ENCODE measurements at places on chromosomes 11 and 22.

DNA sequence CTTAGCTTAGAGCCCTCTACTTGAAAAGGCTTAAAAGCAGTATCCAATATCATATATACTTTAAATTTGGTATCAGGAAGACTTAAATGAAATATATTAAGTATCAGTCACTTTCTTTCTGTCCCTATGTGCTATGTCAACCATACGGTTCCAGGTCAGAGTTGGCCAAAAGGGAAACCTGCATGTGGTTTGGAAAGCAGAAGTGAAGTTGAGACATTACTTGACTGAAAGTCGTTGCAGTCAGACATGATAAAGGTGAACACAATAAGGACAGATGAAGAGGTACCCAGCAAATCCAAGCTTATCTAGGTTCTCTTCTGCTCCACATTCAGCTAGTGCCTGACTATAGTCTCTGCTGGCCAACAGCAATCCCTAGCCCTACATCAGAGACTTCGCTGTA, 336.8 kb downstream of the KCNA4 start:
- DNase-seq, result no peak
- no peaks in the 10 kb centered on the region for H3K4me1 ChIP-seq
- H3K4me3 ChIP-seq, result no peak overlapping the region
- H3K27ac ChIP-seq, result no peak overlapping the region

- no peaks in the 10 kb centered on the region for H3K27me3 ChIP-seq
- no peaks in the 10 kb centered on the region for H3K36me3 ChIP-seq
- H3K4me3 ChIP-seq, result no peak overlapping the region
- peak; percentile 65 for DNase-seq
Measured at GRCh38 chr22:29772170-29772641, 5.0 kb downstream of the UQCR10 start.

DNA sequence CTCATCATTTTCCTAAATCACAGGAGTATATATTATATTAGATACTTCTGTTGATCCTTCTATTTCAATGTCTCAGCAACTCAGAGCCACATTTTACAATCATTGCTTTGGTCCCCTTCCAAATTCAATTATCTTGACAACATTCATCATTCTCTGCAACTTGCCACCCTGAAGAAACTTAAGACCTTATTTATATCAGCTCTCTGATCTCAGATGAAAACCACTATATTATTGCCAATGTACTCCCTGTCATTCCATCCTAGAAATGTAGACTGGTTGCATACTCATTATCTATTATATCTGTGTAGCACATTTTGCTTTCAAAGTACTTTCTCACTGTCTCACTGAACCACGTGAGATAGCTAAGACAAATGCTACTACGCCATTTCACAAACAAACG, 379.3 kb downstream of the DLG2 start:
- H3K36me3 ChIP-seq, result no peaks in the 10 kb centered on the region
- no peaks in the 10 kb centered on the region for H3K27me3 ChIP-seq
- no peak overlapping the region for H3K27ac ChIP-seq
- DNase-seq, result no peak

GRCh38 chr22:46108564-46109473, 41.5 kb upstream of the PPARA start:
- no peak overlapping the region for H3K4me3 ChIP-seq
- peak; percentile 66 for DNase-seq
- no peaks in the 10 kb centered on the region for H3K36me3 ChIP-seq
- no peaks in the 10 kb centered on the region for H3K27me3 ChIP-seq
- H3K27ac ChIP-seq, result peak overlapping the region; percentile 84

GRCh38 chr22:23608583-23608982, 23.5 kb downstream of the DRICH1 start:
- no peak for DNase-seq
- no peaks in the 10 kb centered on the region for H3K27me3 ChIP-seq
- H3K36me3 ChIP-seq, result no peaks in the 10 kb centered on the region
- H3K4me1 ChIP-seq, result no peaks in the 10 kb centered on the region
- no peak overlapping the region for H3K4me3 ChIP-seq
- no peak overlapping the region for H3K27ac ChIP-seq

DNA sequence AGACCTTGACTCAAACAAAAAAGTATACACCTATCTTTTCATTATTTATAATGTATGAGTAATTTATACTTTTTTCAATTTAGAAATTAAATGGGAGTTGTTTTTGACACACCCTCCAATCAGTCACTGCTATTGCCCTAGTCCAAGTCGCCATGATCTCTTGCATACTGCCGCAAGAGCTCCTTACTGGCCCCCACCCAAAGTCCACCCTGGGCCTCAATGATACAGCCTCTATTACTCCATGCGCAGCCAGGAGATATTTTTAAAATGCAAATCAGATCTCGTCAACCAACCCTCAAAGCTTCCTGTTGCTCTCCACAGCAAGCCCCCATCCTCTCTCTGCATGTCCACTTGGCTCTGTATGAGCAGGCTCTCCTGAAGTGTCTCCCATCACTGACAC, 12.8 kb upstream of the LMO1 start:
- DNase-seq, result no peak
- no peak overlapping the region for H3K4me3 ChIP-seq

DNA sequence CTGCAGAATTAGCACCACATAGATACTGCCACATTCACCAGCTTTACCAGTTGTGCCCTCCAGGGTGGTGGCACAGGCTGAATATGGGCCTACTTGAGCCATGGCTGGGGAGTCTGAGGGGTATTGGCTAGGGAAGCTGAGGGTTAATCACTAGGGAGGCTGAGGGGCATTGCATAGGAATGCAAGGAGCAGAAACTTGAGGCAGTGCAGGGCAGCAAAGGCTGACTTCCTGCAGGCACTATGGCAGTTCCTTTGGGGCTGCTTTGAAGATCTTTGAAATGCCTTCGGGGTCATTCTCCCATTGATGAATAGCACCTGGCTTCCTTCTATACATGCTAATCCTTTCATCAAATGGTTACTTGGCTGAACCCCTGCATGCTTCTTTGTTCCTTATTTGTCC, 171.5 kb downstream of the RCN1 start:
- no peak overlapping the region for H3K27ac ChIP-seq
- no peaks in the 10 kb centered on the region for H3K36me3 ChIP-seq
- H3K4me3 ChIP-seq, result no peak overlapping the region
- no peaks in the 10 kb centered on the region for H3K27me3 ChIP-seq

GRCh38 chr11:28228196-28228895, 120.2 kb downstream of the METTL15 start:
- H3K36me3 ChIP-seq, result no peaks in the 10 kb centered on the region
- no peak overlapping the region for H3K4me3 ChIP-seq
- no peak for DNase-seq
- no peaks in the 10 kb centered on the region for H3K27me3 ChIP-seq

- no peak for DNase-seq
- no peaks in the 10 kb centered on the region for H3K4me1 ChIP-seq
- H3K27ac ChIP-seq, result no peak overlapping the region
- H3K36me3 ChIP-seq, result no peaks in the 10 kb centered on the region
- H3K27me3 ChIP-seq, result no peaks in the 10 kb centered on the region
Measured at GRCh38 chr11:35486446-35486845, 39.0 kb downstream of the PAMR1 start.

- peak; percentile 37 for DNase-seq
- H3K36me3 ChIP-seq, result no peaks in the 10 kb centered on the region
- no peak overlapping the region for H3K4me3 ChIP-seq
- H3K27me3 ChIP-seq, result no peaks in the 10 kb centered on the region
- H3K27ac ChIP-seq, result peak overlapping the region; percentile 44
Measured at GRCh38 chr22:36220451-36220921, 18.8 kb downstream of the APOL2 start.

DNA sequence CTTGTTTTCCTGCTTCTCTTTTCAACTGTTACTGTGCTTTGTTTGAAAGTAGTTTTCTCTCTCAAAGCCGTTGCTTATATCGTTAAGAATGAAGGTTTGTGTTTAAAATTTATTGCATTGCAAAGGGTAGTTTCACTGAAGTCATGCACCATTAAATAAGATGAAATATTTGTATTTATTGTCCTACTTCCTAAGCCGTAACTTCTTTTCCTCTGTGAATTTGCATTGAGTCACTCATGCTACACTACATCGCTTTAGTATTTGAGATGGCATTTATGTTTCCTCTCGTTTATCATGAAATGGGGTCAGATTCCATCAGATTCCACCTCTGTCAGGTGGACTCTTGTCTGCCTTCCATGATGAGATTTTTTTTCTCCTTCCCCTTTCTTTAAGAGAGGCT, 65.8 kb upstream of the RASSF10 start:
- H3K36me3 ChIP-seq, result peaks cover 41% of the 10 kb centered on the region
- H3K4me3 ChIP-seq, result no peak overlapping the region
- H3K4me1 ChIP-seq, result no peaks in the 10 kb centered on the region
- H3K27me3 ChIP-seq, result no peaks in the 10 kb centered on the region
- H3K27ac ChIP-seq, result no peak overlapping the region

- no peak for DNase-seq
- no peak overlapping the region for H3K4me3 ChIP-seq
- no peak overlapping the region for H3K27ac ChIP-seq
Measured at GRCh38 chr11:14393889-14394288, 34.9 kb upstream of the RRAS2 start.

DNA sequence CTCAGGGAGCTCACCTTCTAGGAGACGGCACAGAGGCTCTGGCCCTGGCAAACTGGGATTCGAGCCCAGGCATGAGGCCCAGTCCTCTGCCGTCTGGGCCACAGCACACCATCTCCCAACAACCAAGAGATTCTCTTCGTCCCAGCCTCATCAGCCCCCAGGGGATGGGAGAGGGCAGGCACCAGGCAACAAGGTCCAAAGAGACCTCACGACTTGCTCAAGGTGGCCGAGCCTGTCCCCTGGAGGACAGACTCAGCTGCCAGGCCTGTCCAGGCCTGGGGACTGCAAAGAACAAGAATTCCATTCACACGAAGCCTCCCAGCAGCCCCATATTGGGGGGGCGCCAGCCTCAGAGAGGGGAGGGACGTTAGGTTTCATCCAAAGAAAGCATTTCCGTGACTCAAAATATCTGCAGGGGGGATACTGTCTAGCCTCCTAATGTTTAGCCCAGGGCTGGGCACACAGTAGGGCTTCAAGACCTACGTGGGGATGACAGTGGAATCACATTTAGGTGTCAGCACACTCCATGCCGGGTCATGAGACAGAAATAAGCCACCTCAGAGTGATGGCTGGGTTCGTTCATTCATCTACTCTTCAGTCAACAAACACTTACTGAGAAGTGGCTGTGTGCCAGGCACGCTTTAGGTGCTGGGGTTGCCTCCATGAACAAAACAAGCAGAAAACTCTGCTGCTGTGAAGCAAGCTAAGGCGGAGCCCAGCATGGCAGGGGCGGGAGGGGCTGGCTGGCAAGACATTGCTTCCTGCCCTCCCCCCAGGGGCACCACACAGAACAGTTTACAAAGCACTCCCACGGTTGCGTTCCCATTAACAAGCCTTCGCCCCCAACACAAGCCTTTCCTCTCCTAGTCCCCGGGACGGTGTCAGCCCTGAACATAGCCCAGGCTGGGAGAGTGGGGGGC, 1.2 kb downstream of the CARNS1 start:
- no peaks in the 10 kb centered on the region for H3K27me3 ChIP-seq
- H3K36me3 ChIP-seq, result no peaks in the 10 kb centered on the region

DNA sequence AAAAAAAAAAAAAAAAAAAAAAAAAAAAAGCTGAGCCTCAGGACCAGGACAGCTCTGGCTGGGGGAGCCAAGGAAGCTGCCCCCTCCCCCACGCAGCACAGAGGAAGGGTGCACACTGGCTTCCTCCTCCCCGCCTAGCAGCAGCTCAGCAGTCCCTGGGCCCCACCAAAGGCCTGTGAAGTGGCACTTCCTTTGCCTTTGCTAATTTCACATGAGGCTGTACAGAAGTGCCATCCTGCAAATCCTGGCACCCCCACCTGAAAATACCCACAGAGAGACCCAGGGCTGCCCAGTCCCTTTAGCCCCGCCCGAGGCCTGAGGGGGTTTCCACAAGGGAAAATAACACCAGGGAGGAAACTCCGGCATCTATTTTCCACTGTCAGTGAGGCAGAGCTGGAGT, 3.9 kb downstream of the RHOG start:
- H3K27ac ChIP-seq, result peak overlapping the region; percentile 22
- peak; percentile 30 for DNase-seq
- H3K4me3 ChIP-seq, result no peak overlapping the region

DNA sequence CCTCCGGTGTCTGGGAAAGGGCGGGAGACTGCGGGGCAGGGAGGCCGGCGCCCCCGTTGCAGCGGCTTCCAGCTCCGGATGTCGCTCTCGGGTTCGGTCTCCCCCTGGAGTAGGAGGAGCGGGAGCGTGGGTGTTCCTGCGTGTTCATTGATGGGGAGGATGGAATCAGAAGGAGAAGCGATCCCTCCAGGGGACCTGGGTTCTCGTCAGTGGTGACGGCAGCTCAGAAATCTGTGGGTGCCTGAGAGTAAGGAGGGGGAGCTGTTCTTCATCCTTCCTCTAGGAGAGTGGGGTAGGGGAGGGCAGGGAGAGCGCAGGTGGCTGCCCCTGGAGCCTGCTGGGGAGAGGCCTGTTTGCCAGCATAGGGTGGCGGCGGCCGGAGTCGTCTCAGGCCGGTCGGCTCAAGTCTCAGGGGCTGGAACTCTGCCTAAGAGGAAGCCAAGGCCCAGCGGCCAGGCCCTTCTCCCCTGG, 1.1 kb downstream of the UBASH3B start:
- no peaks in the 10 kb centered on the region for H3K36me3 ChIP-seq
- H3K4me1 ChIP-seq, result peaks cover 11% of the 10 kb centered on the region

- H3K36me3 ChIP-seq, result no peaks in the 10 kb centered on the region
- H3K4me3 ChIP-seq, result no peak overlapping the region
- H3K27me3 ChIP-seq, result no peaks in the 10 kb centered on the region
- no peak overlapping the region for H3K27ac ChIP-seq
Measured at GRCh38 chr11:65884716-65885092, 3.6 kb downstream of the FIBP start.

- H3K27me3 ChIP-seq, result no peaks in the 10 kb centered on the region
- no peak for DNase-seq
- no peaks in the 10 kb centered on the region for H3K36me3 ChIP-seq
- H3K4me3 ChIP-seq, result no peak overlapping the region
- H3K4me1 ChIP-seq, result no peaks in the 10 kb centered on the region
Measured at GRCh38 chr22:21902296-21903087, 35.0 kb upstream of the MAPK1 start.

GRCh38 chr11:59654893-59655292, 13.9 kb downstream of the PATL1 start:
- H3K27me3 ChIP-seq, result no peaks in the 10 kb centered on the region
- DNase-seq, result no peak
- H3K4me1 ChIP-seq, result peaks cover 15% of the 10 kb centered on the region
- H3K4me3 ChIP-seq, result no peak overlapping the region
- peak overlapping the region; percentile 72 for H3K27ac ChIP-seq

DNA sequence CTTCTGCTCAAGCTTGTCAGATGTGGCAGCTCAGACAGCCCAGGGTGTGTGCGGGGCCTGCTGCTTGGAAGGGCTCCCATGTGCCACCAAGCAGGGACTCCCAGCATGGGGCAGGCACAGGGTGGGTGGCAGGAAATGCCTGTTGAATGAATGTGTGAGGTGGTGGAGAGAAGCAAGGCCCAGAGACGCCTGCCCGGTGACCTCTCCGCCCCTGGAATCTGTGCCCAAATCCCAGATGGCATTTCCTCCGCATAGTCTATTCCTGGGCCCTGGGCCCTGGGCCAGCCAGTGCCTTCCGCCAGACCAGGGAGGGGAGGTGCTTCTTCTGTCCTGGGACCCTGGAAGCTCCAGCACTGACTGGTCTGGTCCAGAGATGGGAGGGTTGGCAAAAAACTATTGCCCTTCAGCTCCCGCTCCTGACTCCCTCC, 3.7 kb downstream of the CST6 start:
- peaks cover 15% of the 10 kb centered on the region for H3K4me1 ChIP-seq
- no peaks in the 10 kb centered on the region for H3K36me3 ChIP-seq
- H3K27me3 ChIP-seq, result peaks cover 18% of the 10 kb centered on the region

- H3K27me3 ChIP-seq, result peaks cover 53% of the 10 kb centered on the region
- no peak overlapping the region for H3K4me3 ChIP-seq
- no peaks in the 10 kb centered on the region for H3K4me1 ChIP-seq
- H3K36me3 ChIP-seq, result no peaks in the 10 kb centered on the region
- no peak for DNase-seq
Measured at GRCh38 chr11:69014084-69014851, 1.2 kb upstream of the MRGPRF start.

All from gastrocnemius medialis (tissue), 4 donors.